NCI-H226 (cell line): ENCODE measurements at places on chromosomes 6 and 20.

- no peak for DNase-seq
Measured at GRCh38 chr6:122853259-122853995, 64.4 kb downstream of the SMPDL3A start.

DNA sequence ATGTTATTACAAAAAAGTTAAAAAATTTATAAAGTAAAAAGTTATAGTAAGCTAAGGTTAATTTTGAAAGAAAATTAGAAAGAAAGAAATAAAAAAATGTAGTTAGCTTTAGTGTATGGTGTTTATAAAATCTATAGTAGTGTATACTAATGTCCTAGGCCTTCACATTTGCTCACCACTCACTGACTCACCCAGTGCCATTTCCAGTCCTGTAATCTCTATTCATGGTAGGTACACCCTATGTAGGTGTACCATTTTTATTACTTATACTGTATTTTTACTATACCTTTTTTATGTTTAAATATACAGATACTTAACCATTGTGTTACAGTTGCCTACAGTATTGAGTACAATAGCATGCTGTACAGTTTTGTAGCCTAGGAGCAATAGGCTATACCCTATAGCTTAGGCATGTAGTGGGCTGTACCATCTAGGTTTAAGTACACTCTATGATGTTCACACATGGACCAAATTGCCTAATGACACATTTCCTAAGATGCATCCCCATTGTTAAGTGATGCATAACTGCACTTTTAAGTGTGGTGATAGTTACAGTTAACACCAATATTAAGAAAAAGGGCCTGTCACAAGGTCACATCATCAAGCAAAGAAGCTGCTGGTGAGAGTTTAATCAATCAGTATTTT lies 8.0 kb downstream of the CD2AP start:
- DNase-seq, result no peak

DNA sequence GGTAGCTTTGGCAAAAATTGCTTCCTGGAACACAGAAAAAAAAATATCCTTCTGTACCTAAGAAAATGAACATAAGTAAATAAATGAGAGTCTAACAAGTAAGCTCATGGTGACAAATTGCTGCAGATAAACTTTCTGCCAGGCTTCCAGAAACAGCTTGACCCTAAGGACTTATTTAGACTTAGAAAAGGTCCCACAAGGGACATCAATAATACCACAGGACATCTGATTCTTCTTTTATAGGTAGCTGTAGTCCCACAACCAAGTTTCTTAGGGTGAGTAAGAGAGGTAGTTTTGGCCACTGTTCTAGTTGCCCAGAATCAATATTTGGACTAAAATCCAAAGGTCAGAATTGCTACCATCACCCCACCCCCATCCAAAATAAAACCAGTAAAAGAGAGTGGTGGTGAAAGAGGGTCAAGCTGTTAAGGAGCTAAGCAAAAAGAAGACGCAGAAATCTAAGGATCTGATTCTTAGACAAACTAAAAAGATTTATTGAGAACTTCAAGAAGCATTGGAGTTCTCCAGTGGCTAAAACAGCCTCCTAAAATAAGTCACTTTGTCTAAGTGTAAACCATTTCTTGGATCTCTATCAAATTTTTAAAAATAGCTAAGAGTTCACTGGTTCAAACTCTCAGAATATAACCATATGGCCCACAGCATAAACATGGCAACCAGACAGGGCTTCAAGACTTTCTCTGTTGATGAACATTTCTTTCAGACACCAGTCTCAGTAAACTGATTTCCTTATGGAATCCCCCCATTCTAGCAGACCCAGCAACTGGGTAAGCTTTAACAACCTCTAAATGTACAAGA lies 180.6 kb downstream of the PTPRK start:
- DNase-seq, result no peak

- DNase-seq, result no peak
Measured at GRCh38 chr6:164227952-164228522, 813.5 kb downstream of the QKI start.

DNA sequence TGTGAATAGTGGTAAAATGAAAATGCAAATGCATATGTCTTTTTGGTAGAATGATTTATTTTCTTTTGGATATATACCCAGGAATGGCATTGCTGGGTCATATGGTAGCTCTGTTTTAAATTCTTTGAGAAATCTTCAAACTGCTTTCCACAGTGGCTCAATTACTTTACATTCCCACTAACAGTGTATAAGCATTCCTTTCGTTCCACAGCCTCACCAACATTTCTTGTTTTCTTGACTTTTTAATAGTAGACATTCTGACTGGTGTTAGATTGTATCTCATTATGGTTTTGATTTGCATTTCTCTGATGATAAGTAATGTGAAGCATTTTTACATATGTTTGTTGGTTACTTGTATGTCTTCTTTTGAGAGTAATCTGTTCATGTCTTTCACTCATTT lies 144.0 kb downstream of the SIM1 start:
- no peak for DNase-seq
